ENCODE measurements at places on chromosomes 2 and 18.

- DNase-seq, result no peak
Observed at GRCh38 chr2:149019768-149020167, 18.7 kb upstream of the LYPD6B start.

DNA sequence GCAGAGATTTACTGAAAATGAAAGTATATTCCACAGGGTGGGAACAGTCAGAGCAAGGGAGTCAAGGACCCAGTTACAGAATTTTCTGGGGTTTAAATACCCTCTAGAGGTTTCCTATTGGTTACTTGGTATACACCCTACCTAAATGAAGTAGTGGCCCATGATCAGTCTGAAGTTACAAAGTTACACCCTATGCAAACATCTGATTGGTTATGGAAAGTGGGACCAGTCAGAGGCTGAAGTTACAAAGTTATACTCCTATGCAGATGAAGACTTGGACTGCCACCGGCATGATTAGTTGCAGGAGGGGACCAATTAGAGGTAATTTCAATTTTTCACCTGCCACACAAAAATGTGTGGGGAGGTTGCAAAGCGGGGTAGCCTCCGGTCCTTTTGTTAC is 56.2 kb downstream of the USP34 start:
- DNase-seq, result no peak

- DNase-seq, result no peak
Observed at GRCh38 chr18:36176711-36177110, 10.6 kb upstream of the MOCOS start.

DNA sequence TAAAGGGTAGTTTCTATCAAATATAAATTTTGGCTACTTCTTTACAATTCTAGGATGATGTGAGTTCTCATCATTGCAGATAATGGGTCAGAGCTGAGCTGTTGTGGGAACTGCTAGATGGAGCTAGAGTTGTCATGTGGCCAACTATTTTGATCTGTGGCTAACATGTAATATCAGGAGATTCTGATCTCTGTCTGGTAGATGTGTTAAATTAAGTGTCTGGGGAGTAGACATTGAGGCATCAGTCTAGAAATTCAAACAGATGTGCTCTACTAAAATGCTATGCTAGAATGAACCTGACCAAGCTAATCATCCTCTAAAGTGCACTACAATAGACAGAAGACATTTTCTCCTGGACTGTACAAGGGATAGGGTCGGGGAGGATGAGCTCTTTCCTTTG is 30.3 kb upstream of the DARS1 start:
- DNase-seq, result no peak

DNA sequence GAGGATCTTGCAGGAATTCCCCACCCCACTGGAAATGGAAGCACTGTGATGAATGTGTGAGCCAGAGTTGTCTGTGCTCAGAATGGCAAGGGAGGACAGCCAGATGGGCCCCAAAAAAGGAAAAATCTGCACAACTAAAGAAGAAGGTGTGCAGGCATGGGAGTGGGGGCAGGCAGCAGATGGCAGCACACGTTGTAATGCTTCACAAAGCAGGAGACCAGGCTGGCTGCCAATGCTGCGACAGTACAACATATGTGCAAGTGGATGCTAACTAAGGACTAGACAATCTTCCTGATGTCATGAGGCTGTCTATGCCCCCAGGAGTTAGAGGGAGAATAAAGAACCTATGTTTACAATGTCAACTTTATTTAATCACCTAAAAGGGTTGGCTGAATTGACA is 27.2 kb downstream of the ST6GAL2 start:
- no peak for DNase-seq

DNA sequence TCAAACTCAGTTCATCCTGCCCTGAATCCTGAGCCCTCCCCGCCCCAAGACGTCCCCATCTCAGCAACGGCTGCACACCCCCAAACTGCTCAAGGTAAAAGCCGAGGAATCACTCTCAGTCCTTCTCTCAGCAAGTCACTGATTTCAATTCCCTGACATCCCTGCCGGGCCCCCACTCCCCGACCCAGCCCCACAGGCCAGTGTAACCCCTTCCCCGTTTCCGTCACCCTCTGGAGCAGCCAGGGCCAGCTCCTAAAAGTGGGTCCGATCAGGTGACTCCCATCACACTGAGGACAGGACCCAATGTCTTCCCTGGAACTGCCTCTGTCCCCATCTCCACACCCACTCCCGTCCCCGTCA is 20.5 kb downstream of the SNORC start:
- no peak for DNase-seq

- no peak for DNase-seq
Observed at GRCh38 chr2:134463699-134464022, 209.8 kb downstream of the MGAT5 start.

- DNase-seq, result no peak
Observed at GRCh38 chr2:239167011-239167673, 233.7 kb downstream of the HDAC4 start.

DNA sequence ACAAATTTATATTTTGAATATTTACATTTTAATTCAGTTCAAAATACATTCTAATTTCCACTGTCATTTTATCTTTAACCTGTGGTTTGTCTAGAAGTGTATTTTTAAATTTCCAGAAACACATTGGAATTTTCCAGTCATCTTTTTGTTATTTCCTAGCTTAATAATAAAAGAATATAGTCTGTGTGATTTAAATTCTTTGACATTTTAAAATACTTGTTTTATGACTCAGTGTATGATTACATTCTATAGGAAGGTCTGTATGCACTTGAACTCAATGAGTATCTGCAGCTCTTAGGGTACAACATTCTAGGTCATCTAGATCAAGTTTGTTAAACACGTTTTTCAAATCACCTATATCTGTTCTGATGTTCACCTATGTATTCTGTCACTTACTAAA is 88.3 kb upstream of the MBOAT2 start:
- DNase-seq, result no peak

DNA sequence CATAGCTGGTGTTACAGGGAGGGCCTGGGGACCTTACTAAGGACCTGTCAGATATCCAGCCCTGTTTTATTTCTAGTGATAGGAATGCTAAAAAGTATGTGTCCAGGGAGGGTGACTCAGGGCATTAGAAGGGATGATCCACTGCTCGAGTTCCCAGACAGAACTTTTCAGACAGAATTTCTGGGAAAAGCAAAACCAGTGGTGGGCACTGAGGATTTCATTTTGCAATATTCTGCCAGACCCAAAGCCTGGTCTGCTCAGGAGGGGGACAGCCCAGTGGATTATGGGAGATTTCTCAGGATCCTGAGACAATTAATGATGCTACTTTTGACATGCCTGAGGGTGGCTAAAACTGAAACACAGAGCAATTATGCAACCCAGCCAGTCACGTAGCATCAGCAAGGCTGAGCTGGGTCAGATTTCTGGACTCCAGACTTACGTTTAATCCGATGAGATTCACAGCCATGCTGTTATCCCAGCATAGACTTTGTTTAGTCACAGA is 4.7 kb upstream of the KCNE4 start:
- DNase-seq, result no peak

DNA sequence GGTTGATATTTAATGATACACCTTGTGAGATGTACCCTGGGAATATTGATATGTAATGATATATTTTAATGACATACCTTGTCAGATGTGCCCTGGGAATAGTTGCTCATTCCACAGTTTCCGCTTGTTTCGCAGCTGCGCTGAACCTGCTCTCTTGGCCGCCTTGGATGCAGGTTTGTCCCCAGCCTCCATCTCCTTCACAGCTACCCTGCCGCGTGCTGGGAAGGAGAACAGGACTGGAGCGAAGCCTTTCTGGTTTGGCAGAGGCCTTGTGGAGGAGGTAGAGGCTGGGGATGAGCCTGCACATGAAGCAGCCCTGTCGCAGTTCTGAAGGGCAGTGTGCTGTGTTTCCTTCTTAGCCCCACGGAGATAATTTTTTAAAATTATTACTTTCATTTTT is 14.6 kb downstream of the ATG4B start:
- no peak for DNase-seq

DNA sequence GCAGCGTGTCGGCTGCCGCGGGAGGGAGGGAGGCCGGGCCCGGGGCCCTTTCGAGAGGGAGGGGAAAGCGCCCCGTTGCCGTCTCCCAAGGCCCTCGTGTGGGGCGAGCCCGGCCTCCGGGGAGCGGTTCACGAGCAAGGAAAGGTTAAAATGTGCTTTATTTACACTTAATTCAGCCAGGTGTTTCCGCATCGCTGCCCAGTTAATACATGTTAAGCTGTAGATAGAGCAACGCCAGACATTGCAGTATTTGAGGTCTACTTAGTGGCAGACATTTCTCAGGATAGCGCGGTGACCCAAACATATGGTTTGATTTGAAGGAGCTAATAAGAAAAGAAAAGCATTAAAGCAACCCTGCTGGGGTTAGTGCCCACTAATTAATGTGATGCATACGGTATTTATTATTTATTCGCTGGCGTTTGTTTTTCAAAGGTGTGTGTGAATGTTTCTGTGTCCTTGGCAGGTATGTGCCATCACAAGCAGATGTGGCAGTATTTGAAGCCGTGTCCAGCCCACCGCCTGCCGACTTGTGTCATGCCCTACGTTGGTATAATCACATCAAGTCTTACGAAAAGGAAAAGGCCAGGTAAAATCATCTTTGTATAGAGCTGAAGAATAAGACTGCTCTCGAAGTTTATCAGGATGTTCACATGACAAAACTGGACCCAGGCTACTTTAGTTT is 571 bp downstream of the EEF1B2 start:
- DNase-seq, result peak; percentile 60

- no peak for DNase-seq
Observed at GRCh38 chr18:8348051-8348720, 261.1 kb upstream of the RAB12 start.

DNA sequence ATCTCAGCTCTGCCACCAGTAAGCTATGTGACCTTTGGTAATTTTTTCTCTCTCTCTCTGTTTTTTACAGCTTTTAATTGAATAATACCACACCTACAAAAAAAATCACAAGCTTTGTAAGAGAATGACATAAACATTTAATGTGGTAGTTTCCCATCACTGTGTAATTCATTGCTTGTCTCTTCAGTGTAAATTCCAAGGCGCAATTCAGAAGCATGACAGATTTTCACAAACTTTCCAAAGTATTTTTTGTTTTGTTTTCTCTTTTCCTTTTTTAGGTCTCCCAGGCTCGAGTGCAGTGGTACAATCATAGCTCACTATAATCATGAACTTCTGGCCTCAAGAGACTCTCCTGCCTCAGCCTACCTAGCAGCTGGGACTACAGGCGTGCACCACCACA is 25.0 kb upstream of the PPM1B start:
- DNase-seq, result no peak

- DNase-seq, result no peak
Observed at GRCh38 chr18:35611518-35611917, 30.0 kb downstream of the GALNT1 start.

GRCh38 chr2:183113630-183114029 is 10.6 kb upstream of the NUP35 start:
- DNase-seq, result no peak

DNA sequence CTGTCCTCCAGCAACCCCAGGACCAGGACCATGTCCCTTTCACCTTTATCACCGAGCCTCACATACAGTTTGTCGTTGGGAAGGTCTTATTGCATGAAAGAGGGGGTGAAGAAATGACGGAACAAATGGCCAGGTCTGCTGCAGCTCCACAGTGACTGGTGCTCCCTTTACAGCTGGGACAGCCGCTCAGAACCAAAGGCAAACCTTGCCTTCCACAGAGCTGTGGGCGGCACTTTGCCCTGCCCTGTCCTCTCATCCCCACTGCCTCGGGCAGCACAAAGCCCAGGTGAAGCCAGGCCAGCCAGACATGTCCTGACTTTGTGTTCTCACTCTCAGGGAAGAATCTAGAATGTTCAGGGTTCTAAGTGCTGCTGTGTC is 961 bp downstream of the GPR55 start:
- no peak for DNase-seq

DNA sequence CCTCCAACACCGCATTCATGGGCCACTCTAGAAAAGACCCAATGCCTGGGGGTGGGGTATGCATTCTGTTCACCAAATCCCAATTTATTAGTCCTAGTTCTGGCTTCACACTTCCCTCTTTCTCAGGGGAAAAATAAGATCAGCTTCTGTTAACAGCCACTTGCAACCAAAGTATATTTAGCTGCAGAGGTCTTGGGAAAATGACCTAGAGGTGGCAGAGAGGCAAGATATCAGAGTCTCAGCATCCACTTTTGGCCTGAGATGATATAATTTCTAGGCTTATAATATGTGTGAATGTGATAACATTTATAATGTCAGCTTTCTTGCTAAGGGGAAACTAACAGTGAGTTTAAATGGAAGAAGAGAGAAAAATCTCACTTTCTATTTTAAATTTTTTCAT is 89.1 kb downstream of the ZNF385B start:
- no peak for DNase-seq

DNA sequence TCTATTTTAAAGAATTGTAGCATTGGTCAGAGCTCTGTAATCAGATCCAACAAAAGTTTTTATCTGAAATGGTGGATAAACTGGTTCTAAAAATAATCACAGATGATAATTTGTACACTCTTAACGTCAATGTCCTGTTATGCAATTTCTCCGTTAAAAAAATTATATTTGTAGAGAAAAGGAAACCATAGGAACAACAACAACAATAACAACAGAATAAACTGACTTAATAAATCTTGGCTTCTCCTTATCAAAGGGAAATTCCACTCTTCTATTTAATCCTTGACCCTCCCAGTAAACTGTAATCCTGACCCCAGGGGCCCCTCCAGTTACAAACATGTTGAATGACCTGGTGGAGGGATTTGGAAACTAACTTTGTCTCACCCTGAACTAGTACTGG is 78.6 kb upstream of the ZFP36L2 start:
- no peak for DNase-seq

DNA sequence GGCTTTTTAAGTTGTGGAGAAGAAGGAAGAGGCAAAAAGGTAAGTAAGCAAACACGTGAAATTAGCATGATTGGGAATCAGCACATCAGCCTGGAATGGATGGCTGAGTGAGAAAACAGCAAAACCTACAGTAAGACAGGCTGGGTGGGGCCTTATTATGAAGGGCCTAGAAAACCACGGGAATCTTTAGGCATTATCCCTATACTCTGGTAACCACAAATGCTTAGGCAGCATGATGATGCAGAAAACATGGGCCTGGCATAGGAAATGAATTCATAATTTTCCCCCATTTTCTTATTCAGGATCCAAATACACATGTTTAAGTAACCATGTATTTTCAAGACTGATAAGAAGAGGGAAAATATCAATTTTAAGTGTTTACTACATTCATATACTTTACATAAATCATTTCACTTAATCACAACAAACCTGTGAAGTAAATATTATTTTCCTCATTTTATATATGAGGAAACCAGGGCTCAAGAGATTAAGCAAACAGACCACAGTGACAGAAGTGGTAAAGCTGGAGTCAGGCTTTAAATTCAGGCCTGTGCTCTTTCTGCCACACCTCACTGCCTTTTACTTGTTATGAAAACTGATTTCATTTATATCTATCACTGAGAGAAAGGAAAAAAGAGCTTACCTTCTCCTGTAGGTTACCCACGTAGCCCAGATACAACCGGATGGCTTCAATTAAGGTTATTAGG is 4.0 kb downstream of the TMEM17 start:
- DNase-seq, result no peak

GRCh38 chr2:50783111-50783510 is 248.8 kb downstream of the NRXN1 start:
- DNase-seq, result no peak

All from HL-60 (cell line).